ENCODE measurements at places on chromosomes 12 and 14.

DNA sequence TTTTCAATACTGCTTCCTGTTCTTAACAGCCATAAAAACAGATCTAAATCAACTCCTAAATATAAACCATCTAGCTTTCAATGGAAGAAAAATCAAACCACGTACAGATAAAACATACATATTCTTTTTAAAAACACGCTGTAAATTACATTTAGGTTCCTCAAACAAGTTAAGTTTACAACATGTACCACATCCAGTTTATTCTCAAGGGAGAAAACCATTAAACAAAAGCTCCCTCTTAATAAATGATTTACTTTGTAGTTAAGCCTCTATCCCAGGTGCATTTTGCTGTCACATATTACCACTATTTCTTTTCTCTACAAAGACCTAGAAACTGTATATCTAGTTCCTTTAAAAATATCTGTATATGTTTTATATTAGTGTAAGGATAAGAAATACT is 3.1 kb downstream of the NUMB start:
- no peak for DNase-seq

DNA sequence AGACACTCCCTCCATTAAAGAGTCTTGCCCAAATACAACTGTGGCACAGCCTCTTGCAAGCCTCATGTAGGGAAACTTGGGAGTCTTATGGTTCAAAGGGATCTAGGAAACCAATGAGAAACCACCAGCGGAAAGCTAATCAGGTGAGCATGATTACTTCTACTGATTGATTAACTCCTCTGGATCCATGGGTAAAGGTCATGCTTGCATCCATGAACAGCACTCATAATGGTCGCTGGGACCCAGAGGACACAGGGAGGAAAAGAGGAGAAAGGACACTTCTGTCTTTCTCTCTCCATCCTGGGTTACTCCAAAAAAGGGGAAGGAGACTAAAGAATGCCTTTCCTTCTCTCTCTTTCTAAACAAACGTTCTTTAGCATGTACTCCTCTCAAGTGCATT is 1397.2 kb downstream of the LRFN5 start:
- no peak for DNase-seq

- DNase-seq = no peak
These were observed 287.0 kb downstream of the RERGL start for GRCh38 chr12:17802657-17803641.

DNA sequence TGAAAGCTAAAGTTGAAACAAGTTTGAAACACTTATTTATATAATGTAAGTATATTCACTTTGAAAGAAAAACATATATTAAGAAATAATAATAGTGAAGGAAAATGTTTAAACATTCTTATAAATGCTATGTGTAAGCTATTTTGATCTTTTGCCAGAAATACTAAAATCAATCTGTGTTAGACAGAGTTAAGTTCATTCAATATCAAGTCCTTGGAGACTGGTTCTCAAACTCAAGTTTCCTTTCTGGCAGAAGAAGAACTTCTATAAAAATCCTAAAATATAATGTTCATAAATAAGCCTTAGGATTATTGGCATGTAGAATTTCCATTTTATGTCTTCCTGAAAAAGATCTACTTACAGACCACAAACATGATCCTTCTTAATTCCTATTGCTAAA is 45.3 kb downstream of the TAOK3 start:
- no peak for DNase-seq

- DNase-seq = no peak
These were observed 166.8 kb downstream of the MYRFL start for GRCh38 chr12:69991690-69992288.

DNA sequence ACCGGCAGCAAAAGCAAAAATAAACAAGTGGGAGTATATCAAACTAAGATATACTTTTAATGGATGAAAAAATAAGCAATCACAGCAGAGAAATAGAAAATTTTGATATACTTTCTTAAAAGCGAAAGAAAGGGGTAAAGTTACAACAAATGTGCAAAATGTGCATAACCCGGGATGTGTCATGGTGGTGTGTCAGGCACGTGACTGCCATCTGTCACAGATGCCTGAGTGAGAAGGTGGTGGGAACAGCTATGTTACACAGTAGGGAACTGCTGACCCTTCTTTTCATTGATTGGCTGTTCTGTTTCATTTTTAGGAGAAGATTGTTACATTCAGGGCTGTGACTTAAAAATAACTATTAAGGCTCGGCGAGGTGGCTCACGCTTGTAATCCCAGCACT is 168.1 kb upstream of the PELI2 start:
- no peak for DNase-seq

- no peak for DNase-seq
These were observed 33.6 kb upstream of the WNK1 start for GRCh38 chr12:718756-719102.

DNA sequence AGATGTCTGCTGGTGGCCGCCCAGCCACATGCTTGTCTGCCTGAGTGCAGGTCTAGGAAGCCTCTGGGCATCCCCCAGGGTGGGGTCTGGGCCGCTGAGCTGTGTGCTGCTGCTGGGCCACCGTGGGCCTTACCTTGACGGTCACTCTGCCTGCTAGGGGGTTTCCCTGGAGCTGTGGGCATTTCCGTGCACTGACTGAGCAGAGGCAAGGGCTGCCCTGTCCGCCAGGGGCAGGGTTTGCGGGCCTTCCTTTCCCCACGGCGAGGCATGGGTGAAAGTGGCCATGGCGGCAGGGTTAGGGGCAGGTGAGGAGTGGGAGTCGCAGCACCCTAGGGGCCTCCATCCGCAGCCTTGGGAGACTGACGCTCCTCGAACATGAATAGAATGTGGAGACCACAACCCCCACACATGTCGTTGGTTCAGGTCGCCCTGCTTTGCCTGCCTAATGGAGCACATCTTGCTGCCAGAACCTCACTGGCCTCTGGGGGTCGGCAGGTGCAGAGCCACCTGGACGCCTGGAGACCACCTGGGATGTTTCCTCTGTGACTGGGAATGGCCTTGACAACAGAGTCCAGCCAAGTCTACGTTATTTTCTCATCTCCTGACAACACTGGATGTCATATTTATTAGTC is 2.5 kb downstream of the ZBTB42 start:
- DNase-seq = no peak

DNA sequence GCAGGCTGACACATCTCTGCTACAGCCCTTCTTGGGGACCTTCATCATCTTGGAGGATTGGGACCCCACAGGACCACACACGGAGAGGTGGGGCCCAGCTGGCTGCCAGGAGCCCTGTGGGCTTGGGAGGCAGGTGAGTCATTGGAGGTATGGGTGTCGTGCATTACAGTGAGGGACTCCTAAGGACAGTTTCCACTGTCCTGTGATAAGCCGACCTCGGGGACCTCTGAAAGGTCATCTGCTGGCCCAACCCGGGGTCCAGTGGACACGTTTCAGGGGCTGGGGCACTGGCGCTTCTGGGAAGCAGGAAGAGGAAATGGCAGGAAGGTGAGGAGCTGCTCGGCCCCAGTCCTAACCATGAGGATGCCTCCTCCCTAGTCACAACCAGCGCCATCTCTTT is 238.0 kb downstream of the BCL11B start:
- DNase-seq = no peak

DNA sequence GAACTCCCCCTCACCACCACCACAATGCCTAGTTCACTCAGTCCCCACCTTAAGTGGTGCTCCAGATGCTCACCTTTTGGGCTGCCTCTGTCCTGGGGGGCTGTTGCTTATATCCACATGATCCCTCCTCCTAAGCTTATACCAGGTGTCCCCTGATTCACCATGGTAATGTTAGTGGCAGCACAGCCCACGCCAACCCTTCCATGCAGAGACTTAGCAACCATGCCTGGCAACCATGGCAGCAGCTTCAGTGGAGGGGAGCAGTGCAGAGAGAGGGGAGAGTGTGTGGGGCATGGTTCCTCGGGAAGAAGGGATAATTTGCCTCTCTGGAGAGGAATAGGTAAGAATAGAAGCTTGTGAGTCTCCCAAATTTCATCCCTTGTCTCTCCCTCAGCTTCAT is 1.2 kb upstream of the DDN start:
- no peak for DNase-seq

DNA sequence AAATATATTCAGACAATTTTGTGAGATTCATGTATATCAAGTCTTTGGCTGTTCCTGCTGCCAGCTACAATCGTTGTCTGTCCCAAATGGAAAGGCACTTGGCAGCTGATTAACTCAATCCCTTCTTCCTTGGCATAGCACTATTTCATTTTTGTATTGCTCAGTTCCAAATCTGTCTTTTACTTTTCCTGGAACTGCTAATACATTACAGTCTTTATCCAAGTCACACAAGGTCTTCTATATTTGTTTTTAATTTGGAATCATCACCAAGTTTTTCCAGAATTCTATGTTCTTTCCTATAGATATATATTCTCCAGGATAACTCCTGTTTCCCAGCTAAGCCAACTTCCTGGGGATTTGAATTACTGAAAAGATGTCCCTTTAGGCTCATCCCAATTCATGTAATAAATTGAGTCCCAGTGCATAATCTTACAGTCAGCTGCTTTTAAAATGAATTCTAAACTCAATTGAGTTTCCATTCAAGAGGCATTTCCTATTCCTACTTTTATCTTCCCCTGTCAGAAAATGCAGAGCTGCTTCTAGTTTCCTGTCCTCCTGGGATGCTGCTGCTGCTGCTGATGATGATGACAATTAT is 45.9 kb downstream of the DYRK2 start:
- no peak for DNase-seq

DNA sequence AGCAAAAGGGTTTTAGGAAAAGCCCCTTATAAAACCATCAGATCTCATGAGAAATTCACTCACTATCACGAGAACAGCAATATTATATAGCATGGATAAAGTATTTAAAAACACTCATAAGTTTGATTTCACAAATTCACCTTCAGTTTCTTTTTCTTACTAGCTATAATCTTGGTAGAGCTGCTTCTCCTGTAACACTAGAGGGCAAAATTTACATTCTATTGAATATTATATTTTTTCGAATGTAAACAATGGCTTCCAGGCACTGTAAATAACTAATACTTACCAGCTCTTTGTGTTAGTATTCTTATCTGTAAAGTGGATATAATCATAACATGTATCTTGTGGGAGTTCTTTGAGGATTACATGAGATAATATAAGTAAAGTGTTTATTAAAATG is 259.6 kb downstream of the CCER1 start:
- DNase-seq = no peak

GRCh38 chr12:68067762-68068376 is 78.6 kb downstream of the IFNG-AS1 start:
- no peak for DNase-seq

DNA sequence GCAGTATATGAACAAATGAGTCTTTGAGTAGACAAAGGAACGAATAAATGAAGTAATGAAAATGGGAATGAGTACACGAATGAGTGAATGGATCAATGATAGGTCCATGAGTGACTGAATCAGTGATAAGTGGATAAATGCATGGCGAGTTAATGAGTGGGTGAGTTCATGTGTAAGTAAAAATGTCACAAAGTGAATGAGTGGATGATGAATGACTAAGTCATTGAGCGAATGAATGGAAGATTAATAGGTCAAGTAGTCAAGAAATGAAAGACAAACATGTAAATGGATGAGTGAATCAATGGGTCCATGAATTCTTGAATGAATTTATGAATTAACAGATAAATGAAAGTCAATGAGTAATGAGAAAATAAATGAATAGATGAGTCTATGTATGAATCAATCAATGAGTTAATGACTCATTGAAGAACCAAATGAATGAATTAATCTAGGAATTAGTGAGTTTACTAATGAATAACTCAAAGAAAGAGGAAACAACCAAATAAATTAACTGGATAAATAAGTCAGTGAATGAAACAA is 97.3 kb upstream of the RTL1 start:
- DNase-seq = no peak

- DNase-seq = peak; percentile 62
These were observed 84.1 kb upstream of the SLC38A2 start for GRCh38 chr12:46456356-46457334.

- no peak for DNase-seq
These were observed 56.4 kb downstream of the TESC start for GRCh38 chr12:117042862-117043261.

- DNase-seq = no peak
These were observed 93.0 kb downstream of the IPO8 start for GRCh38 chr12:30602678-30603077.

- no peak for DNase-seq
These were observed 189.1 kb downstream of the MON2 start for GRCh38 chr12:62655666-62656151.

DNA sequence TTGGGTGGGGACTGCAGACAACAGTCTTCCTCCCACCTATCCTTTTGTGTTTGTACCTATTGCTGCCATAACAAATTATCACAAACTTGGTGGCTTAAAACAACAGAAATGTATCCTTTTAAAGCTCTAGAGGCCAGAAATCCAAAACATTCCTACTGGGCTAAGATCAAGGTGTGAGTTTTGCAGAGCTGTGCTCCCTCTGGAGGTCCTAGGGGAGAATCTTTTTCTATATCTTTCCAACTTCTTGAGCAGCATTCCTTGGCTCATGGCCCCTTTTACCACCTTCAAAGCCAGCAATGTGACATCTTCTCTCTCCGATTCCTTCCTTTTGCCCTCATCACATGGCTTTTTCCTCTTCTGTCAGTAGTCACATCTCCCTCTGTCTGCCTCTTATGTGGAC is 190.6 kb downstream of the TTC8 start:
- no peak for DNase-seq

- no peak for DNase-seq
These were observed 24.9 kb upstream of the FZD10 start for GRCh38 chr12:130137040-130138018.

DNA sequence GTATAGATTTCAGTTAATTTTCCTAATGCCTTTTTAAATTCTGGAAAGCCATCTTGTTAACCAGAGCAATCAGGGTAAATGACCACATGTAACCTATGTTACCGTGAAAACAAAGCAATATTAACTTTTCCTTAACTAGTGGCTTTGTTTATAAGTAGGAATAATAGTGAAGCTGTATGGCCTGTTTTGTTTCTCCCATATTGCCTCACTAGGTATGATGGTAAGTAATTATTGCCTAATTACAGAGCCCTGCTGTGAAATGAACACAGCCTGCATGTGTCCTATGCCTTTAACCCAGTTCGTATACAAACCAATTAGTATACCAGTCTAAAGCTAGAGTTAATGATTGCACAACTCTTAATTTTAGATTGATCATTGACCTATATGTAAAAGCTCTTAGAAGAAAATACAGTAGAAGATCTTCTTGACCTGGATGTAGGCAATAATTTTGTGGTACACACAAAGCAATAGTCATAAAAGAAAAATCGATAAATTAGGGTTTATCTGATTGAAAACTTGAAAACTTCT is 249.9 kb downstream of the CCDC91 start:
- no peak for DNase-seq

- no peak for DNase-seq
These were observed 1135.8 kb downstream of the BCL11B start for GRCh38 chr14:98136012-98136789.

GRCh38 chr12:29517264-29517663 is 19.8 kb upstream of the OVCH1 start:
- DNase-seq = no peak

Data from fibroblast of skin of right biceps (primary cell).